GF-D8 (cell line): ENCODE measurements at places on chromosomes 1 and 21.

DNA sequence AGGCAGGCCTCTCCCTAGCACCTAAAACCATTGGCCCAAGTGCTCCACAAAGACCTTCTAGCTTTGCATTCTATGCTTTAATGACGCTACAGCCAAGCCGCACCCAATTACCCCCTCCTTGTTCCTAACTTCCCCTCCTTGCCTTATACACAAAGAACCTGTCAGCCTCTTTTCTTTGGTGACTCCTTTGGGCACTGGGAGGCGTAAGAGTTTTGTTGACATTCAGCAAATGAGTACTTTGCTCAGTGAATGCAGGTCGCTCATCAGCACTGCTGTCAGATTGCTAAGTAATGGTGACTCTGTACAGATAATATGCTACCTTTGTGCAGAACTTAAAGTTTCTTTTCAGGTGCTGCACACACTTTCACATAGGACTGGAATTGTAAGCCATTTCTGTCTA lies 187.6 kb upstream of the FAM78B start:
- no peak for DNase-seq

DNA sequence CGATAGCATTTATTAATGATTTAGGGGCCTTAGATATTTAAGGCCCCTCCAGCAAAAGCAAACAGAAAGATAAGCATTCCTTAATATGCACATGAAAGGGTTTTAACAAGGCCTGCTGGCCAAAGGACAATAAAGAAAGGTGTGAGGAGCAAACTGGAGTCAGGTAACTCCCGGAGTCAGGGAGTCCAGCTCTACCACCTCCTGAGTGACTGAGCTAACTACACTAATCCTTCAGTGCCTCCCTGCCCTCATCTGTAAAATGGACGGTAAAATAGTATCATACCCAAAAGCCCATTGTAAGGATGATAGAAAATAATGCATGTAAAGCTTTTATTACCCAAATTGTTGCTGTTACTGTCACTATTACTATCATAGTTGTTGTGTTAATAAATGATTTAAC lies 161.7 kb downstream of the SIPA1L2 start:
- DNase-seq, result no peak

GRCh38 chr21:28852706-28853105 lies 140.0 kb downstream of the LTN1 start:
- DNase-seq, result no peak

DNA sequence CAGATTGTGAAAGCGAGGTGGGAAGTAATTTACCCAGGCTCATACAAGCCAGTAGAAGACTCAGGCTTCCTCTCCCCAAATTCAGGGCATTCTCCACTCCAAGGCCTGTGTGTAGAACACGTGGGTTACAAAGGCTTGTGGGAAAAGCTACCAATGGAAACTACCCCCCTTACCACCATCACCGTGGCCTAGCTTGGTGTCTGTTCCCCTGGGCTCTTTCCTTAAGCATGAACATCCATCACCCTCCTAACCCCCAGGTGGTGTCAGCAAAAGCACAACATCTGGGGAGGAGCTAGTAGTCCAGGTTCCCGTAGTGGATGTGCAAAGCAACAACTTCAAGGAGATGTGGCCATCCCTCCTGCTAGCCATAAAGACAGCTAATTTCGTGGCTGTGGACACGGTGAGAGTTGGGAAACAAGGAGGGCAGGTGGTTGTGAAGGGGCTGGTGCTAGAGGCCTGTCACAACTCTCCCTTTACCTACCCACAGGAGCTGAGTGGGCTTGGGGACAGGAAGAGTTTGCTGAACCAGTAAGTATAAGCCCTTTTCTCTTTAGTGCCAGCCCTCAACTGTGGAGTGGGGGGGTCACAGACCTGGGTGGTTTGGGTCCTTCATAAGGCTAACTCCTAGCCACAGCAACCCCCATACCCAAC lies 701 bp upstream of the MUTYH start:
- no peak for DNase-seq

DNA sequence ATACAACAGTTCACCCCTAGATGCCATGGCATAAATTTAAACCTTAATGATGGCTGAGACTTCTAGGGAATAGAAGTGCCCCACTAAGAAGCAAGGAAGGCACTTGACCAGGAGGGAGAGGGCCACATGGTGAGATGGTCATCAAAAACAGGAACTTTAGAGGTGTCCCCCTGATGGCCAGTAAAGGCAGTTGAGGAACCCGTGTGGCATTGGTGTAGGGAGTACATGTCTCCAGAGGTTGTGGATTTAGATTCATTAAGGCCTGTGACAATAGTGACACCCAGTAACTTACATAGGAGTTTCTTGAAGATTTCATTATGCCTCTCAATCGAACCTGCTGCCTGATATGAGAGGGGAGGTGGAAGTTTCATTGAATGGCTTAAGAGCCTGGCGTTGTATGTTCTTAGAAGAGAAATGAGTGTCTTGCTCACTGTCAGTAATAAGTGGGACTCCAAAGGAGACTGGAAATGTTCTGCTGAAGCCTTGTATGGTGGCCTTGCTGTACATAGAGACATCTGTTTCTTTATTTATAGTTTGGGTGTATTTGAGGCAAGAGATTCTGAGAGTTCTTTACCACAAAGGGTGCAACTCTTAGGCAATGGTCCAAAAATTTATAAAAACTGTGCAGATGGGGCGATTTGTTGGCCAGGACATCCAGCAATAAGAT lies 27.9 kb downstream of the EDARADD start:
- DNase-seq, result no peak

DNA sequence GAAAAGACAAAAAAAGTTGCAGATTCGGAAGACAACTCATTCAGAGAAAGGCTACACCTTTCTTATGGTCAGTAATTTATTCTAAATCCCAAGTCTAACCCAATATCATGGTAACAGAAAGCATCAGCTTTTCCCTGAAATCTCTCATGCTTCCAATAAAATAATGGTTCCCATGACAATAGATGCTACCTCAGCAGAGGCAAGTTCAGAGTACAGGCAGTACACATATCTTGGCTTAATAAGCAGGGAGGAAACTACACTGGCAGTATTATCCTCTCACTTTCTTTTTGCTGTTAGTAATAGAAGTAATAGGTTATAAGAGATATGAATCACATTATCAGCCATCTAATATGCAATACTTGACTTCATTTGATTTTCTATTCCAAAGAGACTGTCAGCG lies 137.1 kb downstream of the DPYD start:
- no peak for DNase-seq

DNA sequence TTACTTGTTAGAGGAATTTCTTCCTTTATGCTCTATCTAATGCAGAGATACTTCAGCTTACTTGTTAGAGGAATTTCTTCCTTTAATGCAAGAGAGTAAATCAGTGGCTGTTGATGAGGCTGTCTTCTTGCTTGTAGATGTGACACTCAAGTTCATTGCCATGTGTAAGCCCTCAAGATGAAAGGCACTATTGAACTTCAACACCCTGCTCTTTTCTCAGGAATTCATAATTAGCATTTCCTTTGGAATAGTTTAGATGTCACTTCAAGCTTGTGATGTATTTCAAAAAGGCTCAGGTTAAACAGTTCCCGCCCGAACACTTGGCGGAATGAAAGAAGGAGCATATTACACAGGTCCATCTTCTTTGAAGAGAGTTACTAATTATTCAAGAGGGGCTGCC lies 251.9 kb downstream of the RGS7 start:
- DNase-seq, result no peak

- DNase-seq, result peak; percentile 33
Observed at GRCh38 chr1:206723805-206724472, 39.2 kb downstream of the MAPKAPK2 start.

DNA sequence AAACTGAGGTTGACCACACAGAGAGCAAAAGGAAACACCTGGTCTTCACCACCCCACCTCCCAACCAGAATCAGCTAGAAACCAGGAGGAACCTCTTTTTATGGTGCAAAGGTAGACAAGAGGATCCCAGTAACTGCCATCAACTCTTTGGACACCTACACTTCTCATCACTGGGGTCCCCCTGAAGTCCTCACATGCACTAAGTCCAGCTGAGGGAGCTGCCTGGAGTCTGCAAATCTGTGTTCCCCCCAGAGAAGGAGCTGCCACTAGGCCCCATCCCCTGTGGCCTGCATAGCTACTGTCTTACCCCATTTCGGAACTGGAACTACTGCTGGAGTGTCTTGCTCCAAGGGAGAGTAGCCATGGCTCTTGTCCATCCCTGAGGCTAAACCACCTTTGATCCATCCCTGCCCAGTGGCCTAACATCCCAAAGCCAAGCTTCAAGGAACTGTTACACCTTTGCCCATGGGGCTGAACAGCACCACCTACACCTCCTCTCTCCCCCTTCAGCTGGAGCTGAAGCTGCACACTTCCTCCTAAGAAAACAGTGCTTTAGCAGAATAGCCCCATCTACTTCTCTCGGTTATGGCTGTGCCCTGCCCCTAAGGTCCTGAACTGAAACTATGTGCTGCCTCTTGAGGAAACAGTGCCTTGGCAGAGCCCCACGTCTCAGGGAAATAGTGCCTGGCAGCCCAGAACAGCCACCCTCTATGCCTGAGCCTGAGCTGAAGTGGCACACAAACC lies 85.4 kb upstream of the CD53 start:
- DNase-seq, result peak; percentile 73

DNA sequence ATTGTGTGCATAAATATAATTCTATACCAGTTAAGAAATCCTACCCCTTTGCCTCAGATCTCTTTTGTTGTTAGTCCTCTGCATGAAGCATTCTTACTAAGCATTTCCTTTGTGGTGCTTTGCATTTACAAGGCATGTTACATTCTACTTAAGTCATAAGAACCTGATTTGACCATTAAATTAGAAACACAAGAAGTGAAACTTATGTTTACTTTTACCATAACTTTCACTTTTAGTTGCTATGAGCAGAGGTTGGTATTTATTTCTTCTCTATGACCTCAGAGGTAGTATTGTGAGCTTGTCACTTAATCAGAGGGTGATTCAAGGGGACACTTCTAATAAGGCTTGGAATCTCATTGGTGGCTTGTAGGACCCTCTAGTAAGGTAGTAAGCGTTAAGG lies 9.0 kb downstream of the FAM20B start:
- no peak for DNase-seq

GRCh38 chr1:205954819-205955404 lies 11.7 kb upstream of the SLC26A9 start:
- DNase-seq, result no peak

GRCh38 chr1:164891615-164892014 lies 332.6 kb downstream of the PBX1 start:
- no peak for DNase-seq

- no peak for DNase-seq
Observed at GRCh38 chr21:42525029-42525581, 11.5 kb downstream of the SLC37A1 start.
